ENCODE measurements at places on chromosomes 11 and 22.

GRCh38 chr11:72758304-72758689 lies 6.1 kb upstream of the ARAP1 start:
- no peak overlapping the region for H3K4me3 ChIP-seq
- H3K36me3 ChIP-seq, result no peaks in the 10 kb centered on the region
- H3K27ac ChIP-seq, result peak overlapping the region; percentile 35
- H3K4me1 ChIP-seq, result peaks cover 40% of the 10 kb centered on the region
- DNase-seq, result no peak

DNA sequence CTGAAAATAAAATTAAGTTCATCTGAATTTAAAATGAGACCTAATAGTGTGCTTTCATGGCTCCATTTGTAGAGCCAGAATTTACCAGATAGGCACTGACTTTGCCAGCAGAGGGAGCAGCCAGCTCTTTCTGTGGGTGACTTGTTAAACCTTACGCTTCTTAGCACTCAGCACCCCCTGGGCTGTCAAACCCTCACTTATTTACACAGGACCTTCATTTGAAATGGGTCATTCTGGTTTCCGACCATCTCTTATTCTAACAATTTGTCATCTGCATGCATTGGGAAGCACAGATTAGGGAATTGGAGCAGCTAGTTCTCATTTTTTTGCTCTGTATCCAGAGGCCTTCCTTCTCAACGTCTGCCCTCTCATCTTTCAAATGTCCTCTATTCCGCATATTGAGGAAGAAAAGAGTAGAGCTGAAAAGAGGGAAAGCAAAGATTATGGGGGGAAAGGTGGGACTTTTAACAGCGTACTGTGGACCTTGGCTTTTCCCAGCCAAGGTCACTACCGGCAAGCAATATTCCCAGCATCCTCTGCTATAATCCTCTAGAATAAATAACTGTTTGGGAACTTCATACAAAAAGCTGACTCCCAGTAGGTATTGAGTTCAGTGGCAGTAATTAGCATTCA lies 3.1 kb downstream of the ASRGL1 start:
- H3K27me3 ChIP-seq, result no peaks in the 10 kb centered on the region
- peak overlapping the region; percentile 16 for H3K27ac ChIP-seq
- DNase-seq, result peak; percentile 79
- H3K36me3 ChIP-seq, result no peaks in the 10 kb centered on the region
- H3K4me3 ChIP-seq, result no peak overlapping the region
- H3K4me1 ChIP-seq, result peaks cover 25% of the 10 kb centered on the region

- H3K36me3 ChIP-seq, result no peaks in the 10 kb centered on the region
- no peak for DNase-seq
- peaks cover 96% of the 10 kb centered on the region for H3K4me1 ChIP-seq
- no peak overlapping the region for H3K4me3 ChIP-seq
- no peaks in the 10 kb centered on the region for H3K27me3 ChIP-seq
Measured at GRCh38 chr11:114160894-114161293, 101.4 kb downstream of the ZBTB16 start.

DNA sequence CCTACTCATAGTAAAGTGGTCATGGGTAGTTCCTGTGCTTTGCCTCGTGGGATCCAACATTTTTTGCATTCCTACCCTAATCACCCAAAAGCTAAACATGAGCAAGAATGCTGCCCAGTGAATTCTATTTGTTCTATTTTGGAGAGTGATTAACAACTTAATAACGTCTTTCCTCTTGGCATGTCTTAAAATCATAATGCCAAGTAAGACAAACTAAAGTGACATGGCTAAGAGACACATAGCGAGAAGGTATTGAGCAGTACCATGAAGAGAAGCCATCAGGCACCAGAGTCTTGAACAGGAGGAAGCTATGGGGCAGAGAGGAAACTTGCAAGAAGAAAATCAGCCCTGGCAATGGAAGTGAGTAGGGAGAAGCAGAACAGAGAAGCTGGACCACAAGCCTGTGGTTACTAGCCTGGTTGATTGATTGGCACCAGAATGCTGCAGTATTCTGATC lies 32.0 kb downstream of the EXPH5 start:
- no peaks in the 10 kb centered on the region for H3K36me3 ChIP-seq
- H3K27ac ChIP-seq, result peak overlapping the region; percentile 46
- H3K4me3 ChIP-seq, result no peak overlapping the region
- peaks cover 9% of the 10 kb centered on the region for H3K4me1 ChIP-seq

DNA sequence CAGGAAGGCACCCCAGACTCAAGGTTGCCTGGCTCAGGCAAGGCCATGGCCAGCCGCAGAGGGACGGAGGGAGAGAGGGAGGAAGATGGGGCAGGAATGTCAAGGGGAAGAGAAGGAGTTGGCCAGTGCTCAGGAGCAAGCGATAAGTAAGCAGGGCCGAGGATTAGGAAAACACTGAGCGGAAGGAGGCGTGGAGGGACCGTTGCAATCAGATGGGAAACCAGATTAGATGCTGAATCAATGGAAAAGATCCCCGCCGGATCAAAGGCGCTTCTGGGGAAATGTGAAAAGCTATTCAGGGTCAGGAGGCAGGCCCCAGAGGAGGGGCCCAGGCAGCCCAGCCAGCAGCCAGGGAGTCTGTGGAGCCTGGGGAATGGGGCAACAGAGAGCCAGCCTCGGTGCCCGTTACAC lies 26.6 kb upstream of the MYEOV start:
- H3K36me3 ChIP-seq, result no peaks in the 10 kb centered on the region
- no peak for DNase-seq
- H3K27ac ChIP-seq, result no peak overlapping the region

GRCh38 chr11:12809864-12810567 lies 135.8 kb downstream of the TEAD1 start:
- H3K27ac ChIP-seq, result no peak overlapping the region
- DNase-seq, result no peak
- H3K4me3 ChIP-seq, result no peak overlapping the region
- H3K36me3 ChIP-seq, result no peaks in the 10 kb centered on the region
- no peaks in the 10 kb centered on the region for H3K27me3 ChIP-seq

- no peaks in the 10 kb centered on the region for H3K27me3 ChIP-seq
- H3K36me3 ChIP-seq, result no peaks in the 10 kb centered on the region
- no peak for DNase-seq
- H3K4me3 ChIP-seq, result no peak overlapping the region
- no peaks in the 10 kb centered on the region for H3K4me1 ChIP-seq
Measured at GRCh38 chr11:82960779-82961143, 59.2 kb downstream of the DDIAS start.

GRCh38 chr11:356610-357009 lies 12.7 kb upstream of the B4GALNT4 start:
- no peaks in the 10 kb centered on the region for H3K27me3 ChIP-seq
- no peak for DNase-seq
- peaks cover 31% of the 10 kb centered on the region for H3K4me1 ChIP-seq
- H3K27ac ChIP-seq, result no peak overlapping the region
- no peak overlapping the region for H3K4me3 ChIP-seq
- H3K36me3 ChIP-seq, result no peaks in the 10 kb centered on the region

GRCh38 chr22:28075358-28075981 lies 156.4 kb upstream of the PITPNB start:
- H3K27ac ChIP-seq, result peak overlapping the region; percentile 80
- no peak overlapping the region for H3K4me3 ChIP-seq
- no peaks in the 10 kb centered on the region for H3K36me3 ChIP-seq
- peaks cover 25% of the 10 kb centered on the region for H3K4me1 ChIP-seq
- DNase-seq, result peak; percentile 79

GRCh38 chr22:43207849-43208702 lies 21.1 kb upstream of the TTLL12 start:
- H3K4me1 ChIP-seq, result no peaks in the 10 kb centered on the region
- no peak for DNase-seq
- no peak overlapping the region for H3K4me3 ChIP-seq
- no peaks in the 10 kb centered on the region for H3K36me3 ChIP-seq

GRCh38 chr11:128688896-128689546 lies 4.9 kb upstream of the FLI1 start:
- H3K4me3 ChIP-seq, result no peak overlapping the region
- H3K27ac ChIP-seq, result no peak overlapping the region
- H3K27me3 ChIP-seq, result no peaks in the 10 kb centered on the region
- no peaks in the 10 kb centered on the region for H3K36me3 ChIP-seq
- H3K4me1 ChIP-seq, result peaks cover 55% of the 10 kb centered on the region
- DNase-seq, result no peak

DNA sequence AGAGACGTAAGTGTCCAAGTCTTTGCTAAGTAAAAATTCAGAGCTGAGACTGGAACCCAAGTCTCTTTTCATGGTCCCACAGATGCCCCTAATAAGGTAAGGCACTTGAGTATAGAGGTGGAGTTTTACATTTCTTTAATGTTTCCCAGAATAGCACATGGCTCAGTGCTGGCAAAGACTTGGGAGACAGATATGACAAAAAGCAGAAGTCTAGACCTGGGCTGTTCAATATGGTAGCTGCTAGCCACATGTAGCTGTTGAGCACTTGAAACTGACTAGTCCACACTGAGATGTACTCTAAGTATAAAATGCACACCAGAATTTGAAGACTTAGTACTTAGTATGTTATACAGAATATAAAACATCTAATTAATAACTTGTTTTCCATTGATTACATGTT lies 17.6 kb downstream of the VSTM5 start:
- H3K36me3 ChIP-seq, result no peaks in the 10 kb centered on the region
- H3K4me1 ChIP-seq, result peaks cover 7% of the 10 kb centered on the region
- H3K27me3 ChIP-seq, result no peaks in the 10 kb centered on the region
- no peak overlapping the region for H3K27ac ChIP-seq
- DNase-seq, result no peak

DNA sequence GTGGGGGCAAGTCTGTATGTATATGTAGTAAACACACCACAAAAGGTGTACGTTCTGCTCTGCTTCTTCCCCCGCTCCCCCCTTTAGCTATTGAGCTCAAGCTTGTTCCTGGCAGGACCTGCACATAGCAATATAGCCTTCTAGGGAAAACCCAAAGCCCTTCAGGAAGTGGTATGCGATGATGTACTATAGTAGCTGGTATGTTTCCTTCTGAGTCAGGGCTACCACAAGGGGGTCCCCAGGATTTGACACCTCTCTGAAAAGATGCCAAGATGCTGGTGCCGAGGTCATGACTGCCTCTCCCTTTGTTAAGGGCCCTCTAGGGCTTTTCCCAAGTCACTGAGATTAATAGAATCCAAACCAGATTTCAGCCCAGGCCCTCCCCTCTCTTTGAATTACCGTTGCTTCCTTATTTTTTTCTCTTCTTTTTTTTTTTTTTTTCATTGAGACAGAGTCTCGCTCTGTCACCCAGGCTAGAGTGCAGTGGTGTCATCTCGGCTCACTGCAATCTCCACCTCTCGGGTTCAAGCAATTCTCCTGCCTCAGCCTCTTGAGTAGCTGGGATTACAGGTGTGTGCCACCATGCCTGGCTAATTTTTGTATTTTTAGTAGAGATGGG lies 268.4 kb downstream of the ETS1 start:
- H3K27ac ChIP-seq, result no peak overlapping the region
- DNase-seq, result no peak
- H3K4me3 ChIP-seq, result no peak overlapping the region
- H3K36me3 ChIP-seq, result no peaks in the 10 kb centered on the region

DNA sequence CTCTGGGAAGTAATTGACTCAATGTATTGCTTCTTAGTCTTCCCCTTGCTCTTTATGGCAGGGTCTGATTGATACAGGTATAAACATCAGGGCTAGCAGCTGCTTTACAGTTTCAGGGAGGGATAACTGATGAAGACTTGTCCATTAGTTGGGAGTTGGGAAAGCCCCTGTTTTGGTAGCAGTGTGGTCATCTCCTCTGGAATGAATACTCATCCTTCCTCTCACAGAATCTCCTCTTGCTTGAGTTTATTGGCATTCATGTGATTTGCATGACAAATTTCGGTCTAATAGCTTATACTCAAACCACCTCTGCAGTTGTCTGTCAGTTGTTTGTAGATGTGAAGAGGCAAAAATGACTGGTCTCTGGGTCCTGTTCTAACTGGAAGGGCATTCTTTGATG lies 79.7 kb downstream of the FAT3 start:
- peaks cover 9% of the 10 kb centered on the region for H3K4me1 ChIP-seq
- DNase-seq, result no peak
- H3K27ac ChIP-seq, result no peak overlapping the region
- H3K4me3 ChIP-seq, result no peak overlapping the region
- H3K27me3 ChIP-seq, result no peaks in the 10 kb centered on the region

DNA sequence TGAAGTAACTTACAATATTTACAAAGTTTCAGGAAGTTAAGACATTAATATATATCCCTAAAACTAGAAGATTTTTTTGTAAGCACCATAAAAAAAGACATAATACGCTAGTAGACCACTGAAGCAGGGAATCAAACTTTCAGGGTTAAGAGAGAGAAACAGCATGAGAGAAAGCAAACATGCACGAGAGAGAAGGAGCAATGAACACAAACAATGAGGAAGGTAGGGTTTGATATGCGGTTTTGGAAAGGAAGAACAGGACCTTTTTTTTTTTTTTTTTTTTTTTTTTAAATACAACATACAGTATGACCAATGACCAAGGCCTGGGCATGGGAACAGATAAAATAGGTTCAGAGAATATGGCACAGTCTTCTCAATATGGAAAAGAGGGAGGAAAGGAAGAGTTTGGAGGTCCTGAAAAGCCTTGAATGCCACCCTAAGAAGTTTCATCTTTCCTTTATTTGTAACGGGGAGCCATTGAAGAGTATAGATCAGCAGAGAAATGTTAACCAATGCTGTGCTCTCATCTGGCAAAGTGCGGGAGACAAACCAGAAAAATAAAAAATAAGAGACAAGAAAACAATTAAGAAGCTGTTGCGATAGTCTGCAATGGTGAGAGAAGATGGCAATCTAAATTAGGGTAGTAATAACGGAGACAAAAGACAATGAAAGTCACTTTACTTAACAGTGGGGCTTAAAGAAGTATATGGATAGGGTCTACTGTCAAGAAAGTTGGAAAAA lies 101.0 kb downstream of the USP35 start:
- peak overlapping the region; percentile 65 for H3K27ac ChIP-seq
- no peak overlapping the region for H3K4me3 ChIP-seq
- DNase-seq, result no peak
- H3K27me3 ChIP-seq, result no peaks in the 10 kb centered on the region

- H3K27me3 ChIP-seq, result no peaks in the 10 kb centered on the region
- no peak for DNase-seq
- peaks cover 55% of the 10 kb centered on the region for H3K36me3 ChIP-seq
- H3K4me3 ChIP-seq, result no peak overlapping the region
- no peaks in the 10 kb centered on the region for H3K4me1 ChIP-seq
- no peak overlapping the region for H3K27ac ChIP-seq
Measured at GRCh38 chr11:63905179-63905578, 11.8 kb downstream of the RCOR2 start.

GRCh38 chr11:119047205-119047604 lies 9.8 kb downstream of the HYOU1 start:
- H3K4me3 ChIP-seq, result no peak overlapping the region
- peaks cover 8% of the 10 kb centered on the region for H3K36me3 ChIP-seq
- no peak overlapping the region for H3K27ac ChIP-seq
- H3K27me3 ChIP-seq, result no peaks in the 10 kb centered on the region
- H3K4me1 ChIP-seq, result no peaks in the 10 kb centered on the region

GRCh38 chr11:66956689-66957290 lies 1.4 kb downstream of the PC start:
- peaks cover 34% of the 10 kb centered on the region for H3K4me1 ChIP-seq
- H3K27ac ChIP-seq, result no peak overlapping the region
- DNase-seq, result peak; percentile 45
- H3K27me3 ChIP-seq, result no peaks in the 10 kb centered on the region
- H3K36me3 ChIP-seq, result no peaks in the 10 kb centered on the region

- no peak overlapping the region for H3K27ac ChIP-seq
- no peak for DNase-seq
- H3K4me3 ChIP-seq, result no peak overlapping the region
- H3K27me3 ChIP-seq, result no peaks in the 10 kb centered on the region
- H3K4me1 ChIP-seq, result peaks cover 3% of the 10 kb centered on the region
Measured at GRCh38 chr11:123482218-123482617, 52.1 kb downstream of the GRAMD1B start.

- no peak for DNase-seq
- no peaks in the 10 kb centered on the region for H3K27me3 ChIP-seq
- H3K4me1 ChIP-seq, result peaks cover 35% of the 10 kb centered on the region
- H3K36me3 ChIP-seq, result no peaks in the 10 kb centered on the region
Measured at GRCh38 chr11:67611165-67611564, 4.4 kb downstream of the NDUFV1 start.

Data from body of pancreas (tissue), 4 donors.